Mesothelial cell of epicardium (in vitro differentiated cells): ENCODE measurements at places on chromosomes 12 and 14. TPM values are rescaled to one million over a fixed set of nuclear protein-coding genes. Genes with fewer than 3 reads are reported as not detected.

CCDC60 gene
- 2.2 to 3.3 TPM (median 2.5 TPM) in 3 replicates for total RNA-seq

LGR5 gene
- total RNA-seq = 0.40 to 0.54 TPM (median 0.43 TPM) in 3 replicates

ORMDL2 gene
- total RNA-seq = 24.8 to 28.3 TPM (median 26.3 TPM) in 3 replicates

OSGEP gene
- 67.0 to 72.9 TPM (median 69.7 TPM) in 3 replicates for total RNA-seq

- H3K27me3 ChIP-seq = no peaks in the 10 kb centered on the region
- no peak overlapping the region for H3K4me3 ChIP-seq
- no peaks in the 10 kb centered on the region for H3K36me3 ChIP-seq
- no peak overlapping the region for H3K27ac ChIP-seq
- H3K4me1 ChIP-seq = no peaks in the 10 kb centered on the region
These were observed 77.2 kb downstream of the PTPRR start for GRCh38 chr12:70843363-70843762.

DNA sequence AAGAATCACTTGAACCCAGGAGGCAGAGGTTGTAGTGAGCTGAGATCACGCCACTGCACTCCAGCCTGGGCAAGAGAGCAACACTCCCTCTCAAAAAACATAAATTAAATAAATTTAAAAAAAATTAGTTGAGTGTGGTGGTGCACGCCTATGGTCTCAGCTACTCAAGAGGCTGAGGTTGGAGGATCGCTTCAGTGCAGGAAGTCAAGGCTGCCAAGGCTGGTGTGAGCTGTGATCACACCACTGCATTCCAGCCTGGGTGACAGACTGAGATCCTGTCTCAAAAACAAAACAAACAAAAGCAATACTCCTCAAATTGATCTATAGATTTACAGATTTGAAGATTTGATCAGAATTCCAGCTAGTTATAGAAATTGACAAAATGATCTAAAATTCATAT lies 92.7 kb upstream of the RESF1 start:
- DNase-seq = no peak
- no peaks in the 10 kb centered on the region for H3K36me3 ChIP-seq
- no peaks in the 10 kb centered on the region for H3K27me3 ChIP-seq
- H3K4me3 ChIP-seq = no peak overlapping the region
- H3K27ac ChIP-seq = no peak overlapping the region

GRCh38 chr12:80710727-80711449 lies 3.5 kb downstream of the MYF6 start:
- H3K4me3 ChIP-seq = no peak overlapping the region
- peaks cover 90% of the 10 kb centered on the region for H3K27me3 ChIP-seq
- H3K4me1 ChIP-seq = peaks cover 26% of the 10 kb centered on the region
- DNase-seq = no peak

DNA sequence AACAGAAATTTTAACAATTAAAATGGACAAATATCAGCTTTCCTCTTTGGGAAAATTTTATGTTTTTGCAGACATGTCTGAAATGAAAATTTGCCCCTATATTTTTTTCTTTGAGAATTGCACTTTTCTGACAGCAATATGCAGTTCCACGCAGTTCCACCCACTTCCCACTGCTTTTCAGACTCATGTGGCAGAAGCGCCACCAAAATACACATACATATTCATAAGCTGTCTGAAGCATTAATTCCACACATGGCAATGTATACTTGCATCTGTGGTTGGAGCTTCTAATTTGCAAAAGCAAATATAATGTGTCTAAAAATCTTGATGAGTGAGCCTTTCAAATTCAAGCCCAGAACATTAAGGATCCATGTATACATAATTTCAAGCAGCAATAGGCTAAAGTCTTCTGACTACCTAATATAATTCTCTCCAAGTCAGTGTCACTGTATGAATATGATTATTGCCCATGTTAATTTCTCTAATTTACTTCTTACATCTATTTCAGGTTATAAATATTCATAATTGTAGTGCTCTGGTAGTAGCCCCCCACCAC lies 129.5 kb downstream of the PRKD1 start:
- no peaks in the 10 kb centered on the region for H3K27me3 ChIP-seq
- H3K4me1 ChIP-seq = no peaks in the 10 kb centered on the region
- no peak overlapping the region for H3K4me3 ChIP-seq
- H3K27ac ChIP-seq = no peak overlapping the region
- no peak for DNase-seq

- no peak overlapping the region for H3K4me3 ChIP-seq
- no peaks in the 10 kb centered on the region for H3K4me1 ChIP-seq
- H3K27ac ChIP-seq = no peak overlapping the region
- no peaks in the 10 kb centered on the region for H3K27me3 ChIP-seq
These were observed 164.4 kb upstream of the ALG10B start for GRCh38 chr12:38151991-38152700.

DNA sequence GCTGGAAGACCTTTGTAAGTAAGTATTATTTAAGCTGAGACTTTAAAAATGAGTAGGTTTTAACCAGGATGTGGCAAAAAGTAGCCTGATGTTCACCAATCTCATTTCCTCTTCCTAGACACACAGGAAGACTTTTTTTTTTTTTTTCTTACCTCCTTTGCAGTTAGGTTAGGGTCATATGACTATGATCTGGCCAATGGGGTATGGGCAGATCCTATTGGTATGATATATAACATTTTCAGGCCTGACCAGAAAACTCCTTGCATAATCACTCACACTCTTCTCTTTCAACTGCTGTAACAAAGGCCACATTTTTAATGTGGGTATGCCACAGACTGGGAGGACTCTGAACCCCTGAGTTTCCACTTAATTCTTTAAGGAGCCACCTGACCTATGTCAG lies 2.7 kb upstream of the RPS6KA5 start:
- no peaks in the 10 kb centered on the region for H3K36me3 ChIP-seq
- no peaks in the 10 kb centered on the region for H3K27me3 ChIP-seq
- DNase-seq = no peak
- H3K4me1 ChIP-seq = peaks cover 11% of the 10 kb centered on the region

DNA sequence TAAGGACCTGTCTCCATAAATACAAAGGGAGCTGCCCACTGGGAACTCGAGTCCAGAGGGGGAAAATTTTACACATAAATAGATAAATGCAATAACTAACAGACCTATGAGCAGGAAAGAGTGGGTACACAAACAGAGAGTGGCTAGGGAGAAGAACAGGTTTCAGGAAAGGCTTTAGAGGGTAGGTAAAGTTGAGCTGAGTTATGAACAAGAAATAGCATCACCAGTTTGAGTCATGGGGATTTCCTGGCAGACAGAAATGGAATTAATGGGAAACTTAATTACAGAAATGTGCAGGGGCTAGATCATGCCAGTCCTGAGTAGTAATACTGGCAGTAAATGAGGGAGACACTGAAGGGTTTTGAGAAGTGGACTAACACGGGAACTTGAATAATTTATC lies 58.0 kb upstream of the CCDC175 start:
- no peak overlapping the region for H3K4me3 ChIP-seq
- no peaks in the 10 kb centered on the region for H3K36me3 ChIP-seq
- peaks cover 2% of the 10 kb centered on the region for H3K4me1 ChIP-seq
- no peak overlapping the region for H3K27ac ChIP-seq
- DNase-seq = no peak
- H3K27me3 ChIP-seq = peaks cover 52% of the 10 kb centered on the region

DNA sequence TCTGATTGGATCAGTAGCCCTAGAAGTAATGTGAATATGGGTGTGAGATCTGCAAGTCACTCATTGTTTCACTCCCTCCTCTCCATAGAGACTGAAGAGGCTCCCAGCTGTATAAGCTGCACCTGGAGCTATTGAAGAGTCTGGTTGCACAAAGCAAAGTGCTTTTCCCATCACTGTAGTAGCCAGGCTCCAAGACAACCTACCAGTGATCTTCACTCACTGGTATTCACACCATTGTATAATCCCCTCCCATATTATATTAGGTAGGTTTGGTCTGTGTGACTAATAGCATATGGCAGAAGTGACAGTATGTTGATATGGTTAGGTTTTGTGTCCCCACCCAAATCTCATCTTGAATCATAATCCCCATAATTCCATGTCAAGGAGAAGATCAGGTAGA lies 64.4 kb downstream of the ZFC3H1 start:
- DNase-seq = no peak
- H3K27me3 ChIP-seq = peaks cover 25% of the 10 kb centered on the region
- no peaks in the 10 kb centered on the region for H3K4me1 ChIP-seq
- no peak overlapping the region for H3K27ac ChIP-seq
